ENCODE measurements at places on chromosomes 13 and 19.

DNA sequence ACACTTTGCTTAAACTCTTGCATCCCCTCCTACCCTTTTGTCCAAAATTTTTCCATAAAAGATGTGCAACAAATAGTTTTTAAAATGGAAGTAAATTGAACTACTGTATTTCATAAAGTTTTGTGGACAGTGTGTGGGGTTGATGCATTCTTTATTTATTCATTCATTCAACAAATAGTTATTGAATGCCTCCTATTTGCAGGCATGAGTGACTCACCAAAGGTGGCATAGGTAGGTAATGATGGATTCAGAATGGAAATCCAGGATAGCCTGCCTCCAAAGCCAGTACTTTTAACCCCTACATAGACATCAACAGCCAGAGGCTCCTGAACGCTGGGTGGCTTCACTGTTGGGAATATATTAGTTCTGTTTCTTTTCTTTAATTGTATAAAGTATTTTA, 2.4 kb upstream of the CSNK1A1L start:
- no peak for DNase-seq

- no peak for DNase-seq
Measured at GRCh38 chr13:98650396-98651107, 73.6 kb upstream of the STK24 start.

GRCh38 chr13:95630593-95630992, 13.9 kb downstream of the DZIP1 start:
- no peak for DNase-seq

GRCh38 chr19:46901701-46902401, 41.1 kb downstream of the ARHGAP35 start:
- no peak for DNase-seq

- no peak for DNase-seq
Measured at GRCh38 chr13:85212692-85213091, 586.5 kb downstream of the SLITRK6 start.

- no peak for DNase-seq
Measured at GRCh38 chr13:93945621-93946020, 533.9 kb downstream of the DCT start.

DNA sequence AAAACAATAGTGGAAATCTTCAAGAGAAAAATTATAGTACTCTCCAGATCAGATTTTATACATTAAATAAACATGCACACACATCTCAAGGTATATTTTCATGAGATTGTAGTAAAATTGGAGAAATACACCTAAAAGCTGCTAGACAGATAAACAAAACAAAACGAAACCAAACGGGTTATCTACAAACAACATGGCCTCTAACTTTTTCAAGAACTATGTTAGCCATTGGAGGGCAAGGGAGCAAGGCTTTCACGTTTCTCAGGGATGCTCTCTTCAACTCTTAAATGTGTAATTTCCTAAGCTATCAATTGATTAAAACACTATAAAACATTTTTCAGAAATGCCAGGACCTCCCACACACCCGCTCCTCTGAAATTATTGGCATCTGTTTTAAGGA, 1262.4 kb upstream of the PCDH20 start:
- no peak for DNase-seq

- no peak for DNase-seq
Measured at GRCh38 chr13:99360696-99361095, 53.5 kb upstream of the GPR183 start.

DNA sequence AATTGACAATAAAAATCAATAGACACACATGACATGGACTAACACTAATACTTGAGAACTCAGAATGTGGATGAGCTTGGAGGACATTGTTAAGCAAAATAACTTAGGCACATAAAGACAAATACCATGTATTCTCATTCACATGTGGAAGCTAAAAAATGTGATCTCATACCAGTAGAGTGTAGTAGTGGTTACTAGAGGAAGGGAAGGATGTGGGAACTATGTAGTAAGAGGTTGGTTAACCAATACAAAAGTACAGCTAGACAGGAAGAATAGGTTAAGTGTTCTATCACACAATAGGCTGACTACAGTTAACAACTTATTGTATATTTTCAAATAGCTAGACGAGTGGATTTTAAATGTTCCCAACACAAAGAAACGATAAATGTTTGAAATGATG, 415.8 kb upstream of the KLF12 start:
- DNase-seq, result no peak

DNA sequence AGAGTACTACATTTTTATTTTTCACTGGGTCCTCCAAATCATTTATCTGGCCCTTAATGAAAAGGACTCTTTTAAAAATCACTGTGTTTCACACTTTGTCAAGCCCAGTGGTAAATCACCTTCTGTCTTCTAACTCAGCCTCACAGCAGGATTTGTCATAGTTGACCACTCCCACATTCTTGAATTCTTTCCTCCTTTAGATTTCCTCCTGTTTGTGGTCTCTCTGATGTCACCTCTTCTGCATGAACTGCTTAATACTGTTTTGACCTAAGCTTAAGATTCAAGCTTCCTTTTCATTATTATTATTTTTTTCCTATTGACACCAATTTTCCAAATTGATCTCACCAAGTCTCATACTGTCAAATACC, 899.8 kb upstream of the MIR17HG start:
- no peak for DNase-seq

GRCh38 chr13:26658448-26659385, 101.2 kb downstream of the WASF3 start:
- no peak for DNase-seq

- DNase-seq, result no peak
Measured at GRCh38 chr13:25867038-25867437, 184.8 kb downstream of the SHISA2 start.

DNA sequence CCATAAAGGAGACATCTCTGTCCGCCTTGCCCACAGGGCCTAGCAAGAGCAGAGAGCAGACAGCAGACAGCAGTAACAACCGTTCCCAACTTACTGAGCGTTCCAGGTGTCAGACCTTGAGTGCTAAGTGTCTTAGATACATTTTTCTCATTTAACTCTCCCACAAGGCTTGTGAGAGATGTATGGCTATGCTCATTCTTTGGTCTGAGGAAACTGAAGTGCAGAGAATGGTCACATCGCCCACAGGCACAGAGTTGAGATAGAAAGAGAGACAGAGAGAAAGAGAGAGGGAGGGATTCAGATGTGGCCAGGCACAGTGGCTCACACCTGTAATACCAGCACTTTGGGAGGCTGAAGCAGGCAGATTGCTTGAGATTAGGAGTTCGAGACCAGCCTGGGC, 14.3 kb downstream of the MEIOSIN start:
- DNase-seq, result no peak

DNA sequence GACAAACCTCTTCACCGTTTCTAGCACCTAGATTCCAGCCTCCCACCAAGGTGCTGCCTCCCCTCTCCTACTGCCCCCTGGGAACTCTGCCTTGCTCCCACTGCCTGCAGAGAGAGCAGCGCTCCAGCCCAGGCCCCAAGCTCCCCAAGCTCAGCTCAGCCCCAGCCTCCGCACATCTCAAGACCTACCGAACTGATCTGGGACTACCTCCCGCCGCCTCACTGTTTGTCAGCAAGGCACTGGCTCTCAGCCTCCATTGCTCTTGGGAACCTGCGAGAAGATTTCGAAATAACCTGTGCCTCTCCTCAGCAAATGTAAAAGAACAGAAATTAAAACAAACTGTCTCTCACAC, 92.4 kb upstream of the GPR183 start:
- no peak for DNase-seq

DNA sequence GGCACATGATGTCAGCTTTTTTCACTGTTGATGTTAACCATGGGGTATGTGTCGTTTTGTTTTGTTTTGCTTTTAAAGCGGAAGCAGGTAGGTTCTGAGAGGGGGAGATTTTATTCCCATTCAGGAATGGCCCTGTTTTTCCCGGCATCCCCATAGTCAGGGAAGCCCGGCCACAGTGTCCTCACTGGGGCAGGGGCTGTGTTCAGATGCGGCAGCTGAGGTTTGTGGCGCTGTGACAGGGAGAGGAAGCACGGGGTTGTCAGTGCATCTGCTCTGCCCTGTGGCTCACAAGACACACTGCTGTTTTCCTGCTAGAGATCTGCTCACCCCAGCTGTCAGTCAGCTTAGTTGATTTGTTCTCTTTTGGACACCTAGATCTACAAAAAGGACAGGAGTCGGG, 27.6 kb downstream of the ANKRD27 start:
- DNase-seq, result no peak

- DNase-seq, result no peak
Measured at GRCh38 chr19:35438527-35438926, 9.5 kb upstream of the FFAR2 start.

GRCh38 chr13:47932950-47933923, 67.8 kb downstream of the SUCLA2 start:
- no peak for DNase-seq

- no peak for DNase-seq
Measured at GRCh38 chr13:22187329-22187728, 516.5 kb downstream of the FGF9 start.

DNA sequence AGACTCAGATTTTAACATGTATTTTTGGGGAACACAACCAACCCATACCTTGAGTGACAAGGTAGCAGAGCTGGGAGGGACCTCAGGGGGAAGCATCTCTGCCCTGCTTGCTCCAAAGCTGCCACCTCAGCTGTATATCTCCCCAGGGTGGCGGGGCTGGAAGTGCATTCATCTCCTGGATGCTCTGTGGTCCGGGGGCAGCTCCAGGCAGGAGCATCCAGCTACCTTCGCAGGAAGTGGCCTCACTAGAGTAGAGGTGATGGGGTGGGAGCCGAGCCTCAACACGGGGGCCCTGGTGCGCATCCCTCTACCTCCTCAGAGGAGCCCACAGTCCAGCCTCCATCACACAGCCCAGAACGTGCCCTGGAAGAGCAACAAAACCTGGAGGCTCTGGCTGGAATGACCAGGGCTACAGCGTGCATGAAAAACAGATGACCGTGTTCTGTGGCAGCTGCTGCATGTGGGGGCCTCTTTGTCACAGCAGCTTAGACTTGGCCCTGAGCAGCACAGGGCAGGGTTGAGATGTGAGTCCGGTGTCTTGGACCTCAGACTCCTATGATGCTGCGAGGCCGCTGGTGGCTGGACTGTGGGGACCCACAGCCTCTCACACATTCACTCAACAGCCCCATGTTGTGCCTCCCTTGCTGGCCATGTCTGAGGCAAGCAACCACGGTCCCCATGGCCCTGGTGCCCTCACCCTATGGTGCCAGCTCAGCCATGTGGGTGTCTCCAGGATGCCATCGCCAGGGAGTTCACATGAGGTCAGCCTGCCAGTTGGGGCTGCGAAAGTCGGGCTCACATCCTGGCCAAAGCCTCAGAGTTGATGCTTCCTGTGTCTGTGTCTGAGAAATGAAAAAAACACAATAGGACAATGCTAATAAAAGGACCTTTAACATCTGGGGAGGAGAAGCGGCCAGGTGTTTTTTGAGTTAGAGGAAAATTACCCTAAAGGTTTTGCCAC, 17.1 kb upstream of the GAS6 start:
- no peak for DNase-seq

- no peak for DNase-seq
Measured at GRCh38 chr19:29842471-29843179, 30.8 kb downstream of the CCNE1 start.

DNA sequence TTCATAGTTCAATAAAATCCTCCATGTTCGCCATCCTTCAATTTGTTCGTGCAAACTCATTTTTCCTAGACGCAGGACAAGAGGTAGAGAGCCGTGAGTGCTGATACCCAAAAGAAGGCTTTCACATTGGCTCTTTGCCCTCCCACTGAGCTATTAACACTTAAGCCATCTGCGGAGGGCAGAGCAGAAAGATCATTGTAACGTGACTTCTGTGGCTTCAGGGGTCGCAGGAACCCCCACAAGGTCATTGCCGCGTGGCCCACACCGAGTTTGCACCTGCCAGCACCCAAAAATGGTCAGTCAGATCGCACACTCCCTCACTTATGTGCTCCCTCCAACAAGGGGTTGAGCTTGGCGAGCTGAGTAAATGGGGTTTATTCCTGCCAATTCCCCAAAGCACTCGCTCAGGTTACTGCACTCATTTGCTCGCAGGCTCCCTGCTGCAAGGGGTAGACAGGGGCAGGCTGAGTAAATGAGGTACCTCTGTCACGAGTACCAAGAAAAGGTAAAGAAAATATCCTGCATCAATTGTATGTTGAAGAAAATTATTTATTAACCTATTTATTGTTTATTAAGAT, 144.1 kb downstream of the PRR20E start:
- DNase-seq, result no peak

DNA sequence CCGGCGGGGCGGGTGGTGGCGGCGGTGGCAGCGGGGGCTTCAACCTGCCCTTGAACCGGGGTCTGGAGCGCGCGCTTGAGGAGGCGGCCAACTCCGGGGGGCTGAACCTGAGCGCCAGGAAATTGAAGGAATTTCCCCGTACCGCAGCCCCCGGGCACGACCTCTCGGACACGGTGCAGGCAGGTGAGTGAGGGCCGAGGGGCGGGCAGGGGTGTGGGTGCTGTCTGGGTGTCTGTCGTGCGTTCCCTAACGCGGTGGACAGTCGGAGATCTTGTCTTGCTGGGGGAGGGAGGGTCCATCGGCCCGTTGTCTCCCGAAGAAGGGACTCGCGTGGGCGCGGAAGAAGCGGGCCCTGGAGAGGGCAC, 533 bp downstream of the LRCH1 start:
- DNase-seq, result no peak

- no peak for DNase-seq
Measured at GRCh38 chr13:50531917-50532899, 311.3 kb downstream of the DLEU7 start.

GRCh38 chr13:75443356-75443958, 38.5 kb downstream of the TBC1D4 start:
- DNase-seq, result no peak

- no peak for DNase-seq
Measured at GRCh38 chr13:46515803-46516202, 37.2 kb upstream of the LRCH1 start.

DNA sequence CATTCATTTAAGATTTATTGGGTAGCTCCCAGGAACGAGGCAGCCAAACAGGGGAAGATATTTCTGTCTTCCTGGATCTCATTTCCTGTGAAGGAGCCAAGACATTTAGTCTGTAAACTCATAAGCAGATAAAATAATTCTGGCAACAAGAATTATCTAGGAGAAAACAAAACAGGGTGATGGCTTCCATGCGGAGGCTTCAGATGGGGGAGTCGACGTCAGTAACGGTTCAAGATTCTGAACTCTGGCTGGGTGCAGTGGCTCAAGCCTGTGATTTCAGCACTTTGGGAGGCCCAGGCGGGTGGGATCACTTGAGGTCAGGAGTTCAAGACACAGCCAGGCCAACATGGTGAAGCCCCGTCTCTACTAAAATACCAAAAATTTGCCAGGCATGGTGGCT, 1.3 kb downstream of the GNA15 start:
- DNase-seq, result no peak

GRCh38 chr13:24692561-24692960, 12.4 kb downstream of the ATP12A start:
- DNase-seq, result no peak

DNA sequence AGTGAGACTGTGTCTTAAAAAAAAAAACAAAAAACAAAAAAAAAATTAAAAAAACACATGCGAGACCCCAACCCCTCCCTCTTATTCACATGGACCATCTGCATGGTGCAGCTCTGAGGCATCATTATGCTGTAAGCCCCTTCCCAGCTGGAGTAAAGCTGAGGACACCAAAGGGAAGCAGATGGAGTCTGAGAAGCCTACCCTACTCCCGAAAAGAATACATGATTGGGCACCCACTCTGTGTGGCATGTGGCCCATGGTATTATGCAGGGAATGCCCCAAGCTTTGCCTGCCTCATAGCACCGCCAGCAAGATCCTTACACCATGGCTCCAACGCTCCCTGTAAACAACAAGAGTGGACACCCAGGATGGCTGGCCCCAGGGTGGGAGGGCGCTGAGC, 4.7 kb downstream of the PTH2 start:
- no peak for DNase-seq
